ENCODE measurements at places on chromosomes 1 and 21.

DNA sequence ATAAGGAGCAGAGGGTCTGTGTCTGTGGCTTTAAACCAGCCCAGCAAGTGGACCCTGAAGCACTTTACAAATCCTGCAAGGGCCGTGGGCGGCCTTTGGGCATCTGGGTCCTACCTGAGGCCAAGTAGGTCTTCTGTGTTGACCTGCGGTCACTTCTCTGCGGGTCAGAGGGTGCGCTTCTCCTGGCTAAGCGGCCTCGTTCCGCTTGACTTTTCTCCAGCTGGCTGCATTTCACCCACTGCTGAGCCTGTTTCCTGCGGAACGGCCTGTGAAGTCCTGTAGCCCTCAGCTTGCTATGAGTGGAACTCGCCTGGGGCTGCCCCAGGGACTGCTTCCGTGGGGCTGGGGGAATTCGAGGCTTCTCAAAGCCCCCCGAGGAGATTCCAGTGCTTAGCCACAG is 43.3 kb downstream of the SLC37A1 start:
- DNase-seq, result no peak

DNA sequence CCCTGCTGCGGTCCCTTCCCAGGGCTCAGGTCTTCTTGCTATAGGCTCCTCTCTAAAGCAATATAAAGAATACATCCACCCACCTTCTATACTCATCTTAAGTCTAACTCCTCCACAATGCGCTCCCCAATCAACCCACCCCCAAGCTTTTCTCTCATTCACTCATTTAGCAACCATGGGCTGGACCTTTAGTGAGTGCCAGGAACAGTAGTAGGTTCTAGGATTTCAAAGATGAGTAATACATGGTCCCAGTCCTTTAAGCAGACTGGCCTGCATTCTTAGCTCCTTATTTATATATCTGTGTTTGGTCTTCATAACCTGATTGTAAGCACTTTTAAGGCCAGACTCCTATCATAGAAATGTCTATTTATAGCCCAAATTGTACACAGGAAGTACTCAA is 5.9 kb downstream of the CAMK1G start:
- DNase-seq, result no peak

DNA sequence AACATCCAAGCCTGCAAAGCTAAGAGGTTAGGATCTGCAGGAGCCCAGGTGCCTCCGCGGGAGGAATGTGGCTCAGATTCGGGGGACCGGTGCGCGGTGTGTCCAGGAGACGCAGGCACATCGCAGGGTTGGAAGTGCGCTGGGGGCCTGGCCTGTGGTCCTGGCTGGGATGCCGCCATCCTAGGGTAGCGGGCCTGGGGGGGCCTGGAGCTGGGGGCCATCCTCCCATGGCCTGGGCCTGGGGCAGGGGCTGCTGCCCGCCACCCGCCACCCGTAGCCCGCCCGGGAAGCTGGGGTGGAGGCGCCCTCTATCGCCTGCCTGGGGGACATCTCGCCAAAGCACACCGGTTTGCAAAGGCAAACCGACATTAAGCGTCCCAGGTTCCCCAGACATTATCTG is 170.6 kb upstream of the ARHGEF16 start:
- DNase-seq, result no peak

DNA sequence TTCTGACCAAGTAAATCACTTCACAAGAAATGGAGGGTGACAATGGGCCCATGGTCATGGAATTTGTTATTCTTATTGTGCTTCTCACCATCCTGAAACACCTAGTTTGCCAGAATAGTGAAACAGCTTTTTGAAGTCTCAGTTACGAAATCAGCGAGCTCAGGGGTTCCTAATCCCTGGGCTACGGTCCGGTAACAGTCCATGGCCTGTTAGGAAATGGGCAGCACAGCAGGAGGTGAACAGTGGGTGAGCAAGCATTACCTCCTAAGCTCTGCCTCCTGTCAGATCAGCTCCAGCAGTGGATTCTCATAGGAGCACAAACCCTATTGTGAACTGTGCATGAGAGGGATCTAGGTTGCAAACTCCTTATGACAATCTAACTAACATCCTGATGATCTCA is 1356.3 kb downstream of the KCNT2 start:
- DNase-seq, result no peak

DNA sequence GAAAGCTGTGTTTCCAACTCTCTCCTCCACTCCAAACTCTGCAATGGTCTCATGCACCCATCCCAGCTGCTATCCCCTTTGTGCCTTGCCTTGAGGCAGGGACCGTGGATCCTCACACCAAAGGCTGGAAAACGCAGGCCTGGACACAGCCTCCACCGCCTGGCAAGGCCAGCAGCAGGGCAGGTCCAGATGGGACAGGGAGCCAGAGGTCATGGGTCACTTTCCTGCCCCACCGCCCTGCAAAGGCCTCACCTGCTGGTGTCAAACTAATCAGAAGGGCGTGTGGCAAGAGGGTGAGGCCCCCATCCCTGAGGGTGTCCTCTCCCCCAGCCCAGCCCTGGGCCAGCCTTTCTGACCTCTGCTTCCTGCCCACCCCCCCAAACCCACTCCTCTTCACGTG is 106.3 kb downstream of the PAX7 start:
- DNase-seq, result no peak

All from stimulated activated naive CD4-positive, alpha-beta T cell (primary cell).